Endothelial cell (in vitro differentiated cells): ENCODE measurements at places on chromosomes 2 and 18. TPM values are rescaled to one million over a fixed set of nuclear protein-coding genes. Genes with fewer than 3 reads are reported as not detected.

Gene DLGAP1
- total RNA-seq, result 1.8 TPM

Gene EFR3B
- total RNA-seq, result 11.3 TPM

Gene SEC11C
- 24.6 TPM for total RNA-seq

Gene TUBA3E
- total RNA-seq, result not detected

Gene SKA1
- total RNA-seq, result 4.7 TPM

DNA sequence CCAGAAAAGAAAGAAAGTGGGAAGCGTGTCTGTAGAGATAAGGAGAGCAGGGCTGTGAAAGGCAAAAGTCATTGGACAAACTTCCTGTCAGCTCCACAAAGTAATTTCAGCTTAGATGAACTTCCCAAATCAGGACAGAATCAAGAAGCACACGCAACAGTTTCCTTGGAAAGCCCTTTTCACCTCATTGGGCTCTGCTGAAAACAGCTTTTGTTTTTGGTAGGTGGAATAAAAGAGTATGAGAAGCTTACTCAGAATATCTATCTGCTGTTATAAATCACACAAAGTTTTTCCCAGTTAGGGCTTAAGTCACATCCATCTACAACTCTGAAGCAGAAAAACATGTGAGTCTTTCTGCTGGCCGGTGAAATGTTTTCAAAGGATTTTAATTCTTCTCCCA is 42.4 kb upstream of the EFEMP1 start:
- DNase-seq, result no peak
- H3K36me3 ChIP-seq, result no peaks in the 10 kb centered on the region
- H3K27me3 ChIP-seq, result no peaks in the 10 kb centered on the region
- H3K4me3 ChIP-seq, result no peak overlapping the region
- H3K4me1 ChIP-seq, result peaks cover 26% of the 10 kb centered on the region

DNA sequence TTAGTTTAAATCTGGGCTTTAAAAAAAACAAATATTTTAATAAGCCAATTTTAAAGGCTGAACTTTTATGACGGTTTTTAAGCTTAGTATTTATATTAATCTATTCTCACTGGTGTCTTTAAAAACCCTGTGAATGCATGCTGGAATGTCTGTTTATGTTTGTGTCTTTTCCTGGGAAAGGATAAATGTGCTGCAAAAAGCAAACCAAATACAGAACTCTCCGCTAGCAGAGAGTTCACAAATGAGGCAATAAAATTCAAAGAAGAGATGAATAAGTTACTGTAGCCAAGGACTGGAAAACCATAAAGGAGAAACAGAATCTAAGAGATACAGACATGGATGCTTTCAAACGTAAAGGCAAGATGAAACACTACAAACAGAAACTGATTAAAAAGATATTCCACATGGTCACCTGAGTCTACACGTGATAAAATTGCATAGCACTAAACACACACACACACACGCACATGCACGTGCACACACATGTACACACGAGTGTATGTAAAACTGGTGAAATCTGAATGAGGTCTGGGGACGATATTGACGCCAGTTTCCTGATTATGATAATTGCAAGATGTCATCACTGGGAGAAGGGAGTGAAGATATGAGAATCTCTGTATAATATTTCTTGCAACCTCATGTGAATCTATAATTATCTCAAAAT is 4.5 kb downstream of the TWIST2 start:
- no peak overlapping the region for H3K27ac ChIP-seq
- peaks cover 2% of the 10 kb centered on the region for H3K27me3 ChIP-seq
- no peaks in the 10 kb centered on the region for H3K36me3 ChIP-seq
- H3K4me1 ChIP-seq, result no peaks in the 10 kb centered on the region
- H3K4me3 ChIP-seq, result no peak overlapping the region
- DNase-seq, result no peak

- peaks cover 9% of the 10 kb centered on the region for H3K4me1 ChIP-seq
- no peak overlapping the region for H3K27ac ChIP-seq
- no peak for DNase-seq
- no peaks in the 10 kb centered on the region for H3K27me3 ChIP-seq
- H3K4me3 ChIP-seq, result no peak overlapping the region
These were observed 197.9 kb downstream of the NEDD4L start for GRCh38 chr18:58241877-58242276.

GRCh38 chr2:233706720-233707119 is 6.0 kb upstream of the UGT1A5 start:
- no peak overlapping the region for H3K27ac ChIP-seq
- H3K27me3 ChIP-seq, result no peaks in the 10 kb centered on the region
- no peaks in the 10 kb centered on the region for H3K36me3 ChIP-seq

DNA sequence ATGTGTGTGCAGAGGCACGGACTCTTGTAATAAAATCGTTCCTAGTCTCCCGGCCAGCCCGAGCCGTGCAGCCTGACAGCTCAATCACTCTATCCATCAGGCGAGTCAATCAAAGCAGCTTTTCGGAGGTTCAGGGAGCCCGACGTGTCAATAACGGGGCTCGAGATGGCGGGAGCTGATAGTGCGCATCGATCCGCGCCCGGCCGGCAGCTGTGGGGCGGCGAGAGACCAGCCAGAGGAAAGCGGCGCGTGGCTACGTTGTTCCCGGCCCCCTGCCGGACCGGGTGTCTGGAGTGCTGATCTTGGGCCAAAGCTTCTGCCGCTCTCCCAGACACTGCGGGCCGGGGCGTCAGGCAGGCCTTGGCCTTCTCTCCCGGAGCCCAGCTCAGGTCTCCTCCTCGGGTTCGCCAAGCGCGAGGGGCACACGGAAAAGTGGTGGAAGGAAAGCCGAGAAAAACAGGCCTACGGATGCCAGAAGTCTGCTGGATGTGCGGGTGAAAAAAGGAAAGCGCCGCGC is 2.4 kb downstream of the EN1 start:
- DNase-seq, result peak; percentile 41
- peaks cover 3% of the 10 kb centered on the region for H3K36me3 ChIP-seq
- peak overlapping the region; percentile 80 for H3K4me3 ChIP-seq

GRCh38 chr2:72953976-72954375 is 36.7 kb downstream of the EMX1 start:
- peaks cover 19% of the 10 kb centered on the region for H3K4me1 ChIP-seq
- no peak overlapping the region for H3K27ac ChIP-seq
- no peak overlapping the region for H3K4me3 ChIP-seq
